Activated naive CD8-positive, alpha-beta T cell treated with anti-CD3 and anti-CD28 coated beads, Interleukin-2, amount 50 U/mL, for 24 hours (primary cell): ENCODE measurements at places on chromosomes 5 and 9.
A peak's percentile ranks its signal among the peaks of the same experiment; 100 is the strongest.

- H3K27ac ChIP-seq: no peak overlapping the region
- no peaks in the 10 kb centered on the region for H3K36me3 ChIP-seq
- H3K4me3 ChIP-seq: no peak overlapping the region
- H3K4me1 ChIP-seq: peaks cover 3% of the 10 kb centered on the region
Measured at GRCh38 chr9:138022756-138023393, 145.3 kb downstream of the CACNA1B start.

DNA sequence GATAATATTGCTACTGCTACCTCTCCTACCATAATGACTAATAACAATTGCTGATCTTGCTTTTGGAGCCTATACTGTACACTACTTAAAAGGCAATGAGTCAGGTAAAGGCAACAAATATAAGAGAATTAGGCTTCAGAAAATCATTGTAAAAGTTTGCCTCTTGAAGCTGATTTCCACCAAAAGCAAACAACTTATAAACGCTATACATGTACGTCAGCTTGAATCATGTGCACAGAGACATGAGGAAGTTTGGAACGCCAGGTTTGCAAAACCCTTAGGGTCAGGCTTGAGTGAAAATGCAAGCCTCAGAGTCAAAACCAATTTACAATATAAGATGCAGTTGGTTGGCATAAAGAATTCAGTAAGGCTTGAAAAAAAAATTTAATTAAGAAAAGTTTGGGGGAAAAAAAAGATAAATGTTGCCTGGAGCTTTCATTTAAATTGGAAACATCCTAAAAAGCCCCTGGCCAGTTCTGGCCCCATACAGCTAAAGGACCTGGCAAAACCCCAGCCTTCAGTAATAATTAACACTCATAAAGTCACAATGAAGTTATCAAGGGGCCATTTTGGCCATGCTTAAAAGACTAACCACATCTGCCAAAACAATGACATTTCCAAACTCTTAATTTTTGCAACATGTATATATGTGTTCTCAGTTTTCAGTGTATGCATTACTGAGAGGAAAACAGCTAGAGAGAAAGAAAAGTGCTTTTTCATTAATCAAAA is 181.0 kb upstream of the NFIL3 start:
- no peaks in the 10 kb centered on the region for H3K4me1 ChIP-seq
- no peak for DNase-seq
- no peak overlapping the region for H3K27ac ChIP-seq
- no peaks in the 10 kb centered on the region for H3K36me3 ChIP-seq
- peaks cover 30% of the 10 kb centered on the region for H3K27me3 ChIP-seq
- no peak overlapping the region for H3K4me3 ChIP-seq

DNA sequence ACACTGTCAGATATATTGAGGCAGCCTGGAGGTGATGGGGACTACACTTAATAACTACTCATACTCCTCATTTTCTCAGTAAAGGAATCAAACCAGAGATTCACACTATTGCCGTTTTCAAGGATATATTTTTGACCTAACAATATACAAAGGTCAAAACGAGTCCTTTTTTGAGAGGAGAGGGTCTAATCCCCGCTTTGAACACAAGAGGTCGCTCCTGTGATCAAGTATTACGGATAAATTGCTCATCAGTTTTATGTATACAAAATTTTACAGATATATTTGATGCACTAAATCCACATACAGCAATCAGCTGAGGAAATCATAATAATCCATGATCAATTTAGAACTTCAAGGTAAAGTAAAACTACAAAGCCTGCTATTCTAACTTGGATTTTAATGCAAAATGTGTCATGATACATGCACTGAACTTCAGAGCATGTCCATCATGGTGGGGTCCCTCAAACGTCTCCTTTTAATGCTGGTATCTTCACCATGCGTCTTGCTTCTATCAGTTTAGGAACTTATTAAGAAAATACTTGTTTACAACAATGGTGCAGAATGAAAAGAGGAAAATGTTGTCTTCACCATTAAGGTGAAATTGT is 2.5 kb upstream of the ISL1 start:
- peaks cover 6% of the 10 kb centered on the region for H3K4me1 ChIP-seq
- H3K36me3 ChIP-seq: no peaks in the 10 kb centered on the region

GRCh38 chr5:159021901-159022556 is 77.7 kb downstream of the EBF1 start:
- H3K4me3 ChIP-seq: no peak overlapping the region
- H3K4me1 ChIP-seq: peaks cover 8% of the 10 kb centered on the region

DNA sequence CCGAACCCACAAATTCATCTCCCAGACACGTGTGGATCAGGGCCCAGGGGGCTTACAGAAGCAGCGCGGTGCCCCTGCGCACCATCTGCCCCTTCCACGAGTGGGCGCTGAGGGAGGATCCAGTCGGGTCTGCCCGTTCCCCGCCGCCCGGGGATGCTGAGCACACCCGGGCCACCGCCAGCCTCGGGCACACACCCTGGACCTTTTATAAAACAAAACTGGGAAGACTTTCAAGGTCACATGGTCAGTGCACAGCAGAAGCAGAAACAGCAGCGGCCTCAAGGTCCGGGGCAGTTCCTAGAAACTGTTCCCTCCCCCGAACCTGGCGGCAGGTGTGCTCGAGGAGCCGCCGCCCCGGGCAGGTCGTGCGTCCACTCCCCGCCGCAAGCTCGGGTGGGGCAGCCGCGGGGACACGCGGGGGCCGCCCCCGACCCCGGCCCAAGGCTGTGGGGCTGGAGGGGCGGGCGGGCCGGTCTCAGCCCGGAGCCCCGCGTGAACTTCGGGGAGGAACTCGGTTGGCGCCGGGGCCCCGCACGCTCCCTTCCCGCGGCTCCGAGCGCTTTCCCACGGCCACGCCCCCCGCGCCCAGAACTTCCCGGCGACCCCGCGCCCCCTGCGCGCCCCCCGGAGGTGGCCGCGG is 633 bp upstream of the PPP1R26 start:
- H3K4me1 ChIP-seq: peaks cover 4% of the 10 kb centered on the region
- no peaks in the 10 kb centered on the region for H3K36me3 ChIP-seq
- no peak overlapping the region for H3K27ac ChIP-seq
- peak overlapping the region; percentile 76 for H3K4me3 ChIP-seq
- peaks cover 53% of the 10 kb centered on the region for H3K27me3 ChIP-seq
- DNase-seq: no peak

GRCh38 chr9:129575818-129576217 is 45.1 kb downstream of the C9orf50 start:
- no peak overlapping the region for H3K4me3 ChIP-seq
- peaks cover 21% of the 10 kb centered on the region for H3K4me1 ChIP-seq
- H3K36me3 ChIP-seq: no peaks in the 10 kb centered on the region
- H3K27ac ChIP-seq: no peak overlapping the region
- peaks cover 6% of the 10 kb centered on the region for H3K27me3 ChIP-seq

GRCh38 chr5:40134883-40135520 is 544.7 kb upstream of the PTGER4 start:
- no peak for DNase-seq
- no peaks in the 10 kb centered on the region for H3K4me1 ChIP-seq
- no peak overlapping the region for H3K4me3 ChIP-seq
- H3K27me3 ChIP-seq: peaks cover 5% of the 10 kb centered on the region
- H3K27ac ChIP-seq: no peak overlapping the region

DNA sequence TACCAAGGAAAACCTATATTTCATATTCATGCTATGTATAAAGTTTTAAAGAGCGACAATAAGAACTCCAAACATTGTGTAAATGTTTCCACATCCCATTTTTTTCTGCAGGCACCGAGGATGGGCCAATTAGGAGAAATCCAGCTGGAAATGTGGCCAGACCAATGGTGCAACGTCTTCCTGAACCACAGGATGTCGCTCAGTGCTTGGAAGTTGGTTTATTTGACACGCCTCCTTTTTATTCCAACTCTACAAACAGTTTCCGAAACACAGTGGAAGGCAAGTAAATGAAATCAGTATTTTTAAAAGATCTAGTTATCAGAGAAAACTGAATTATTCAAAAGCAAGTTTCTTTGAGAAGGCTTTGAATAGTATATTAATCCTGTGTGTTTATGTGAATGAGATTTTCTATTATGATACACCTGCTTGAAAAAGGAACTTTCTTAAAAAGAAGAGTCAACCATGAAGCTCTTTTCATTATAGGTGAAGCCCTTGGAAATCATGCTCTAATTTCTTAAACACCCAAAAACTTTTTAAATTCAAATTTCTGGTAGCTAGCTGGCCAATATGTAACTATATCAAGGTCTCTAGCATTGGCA is 9.1 kb downstream of the TYRP1 start:
- H3K36me3 ChIP-seq: no peaks in the 10 kb centered on the region
- H3K4me1 ChIP-seq: no peaks in the 10 kb centered on the region
- DNase-seq: no peak
- no peak overlapping the region for H3K27ac ChIP-seq
- H3K4me3 ChIP-seq: no peak overlapping the region
- no peaks in the 10 kb centered on the region for H3K27me3 ChIP-seq

- DNase-seq: peak; percentile 77
- H3K4me1 ChIP-seq: peaks cover 12% of the 10 kb centered on the region
- H3K36me3 ChIP-seq: peaks cover under 1% of the 10 kb centered on the region
- H3K27ac ChIP-seq: no peak overlapping the region
- H3K4me3 ChIP-seq: peak overlapping the region; percentile 61
Measured at GRCh38 chr5:77076961-77077828, 9.9 kb downstream of the ZBED3 start.

GRCh38 chr9:14309403-14309802 is 4.5 kb downstream of the NFIB start:
- H3K27ac ChIP-seq: no peak overlapping the region
- DNase-seq: no peak
- H3K27me3 ChIP-seq: peaks cover 49% of the 10 kb centered on the region
- peaks cover 13% of the 10 kb centered on the region for H3K4me1 ChIP-seq
- H3K4me3 ChIP-seq: no peak overlapping the region

DNA sequence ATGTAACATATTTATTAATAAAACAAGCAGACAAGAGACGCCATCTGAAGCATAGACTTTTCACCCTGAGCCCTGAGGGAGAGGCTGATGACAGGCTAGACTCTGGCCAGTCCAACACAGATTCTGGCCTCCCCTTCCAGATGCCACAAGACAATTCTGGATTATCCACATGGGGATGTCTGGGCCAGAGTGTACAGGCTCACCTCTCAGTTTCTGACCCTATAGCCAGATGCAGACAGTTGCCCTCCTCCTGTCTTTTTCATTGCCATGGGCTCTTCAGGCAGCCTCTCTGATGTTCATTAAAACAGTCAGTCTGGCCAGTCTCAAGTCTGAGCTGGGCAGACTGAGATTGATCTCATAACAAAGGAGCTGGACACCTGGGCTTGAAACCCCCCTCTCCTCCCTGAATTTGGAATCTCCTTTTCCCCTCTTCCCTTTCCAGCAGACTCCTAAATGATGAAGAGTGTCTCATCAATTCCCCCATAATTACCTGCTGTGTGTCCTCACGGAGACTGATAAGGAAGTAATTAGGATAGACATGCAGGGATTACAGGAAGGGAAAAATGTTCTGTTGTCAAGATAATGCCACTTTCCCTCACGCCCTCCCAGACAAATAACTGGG is 89.6 kb downstream of the ASTN2 start:
- H3K4me1 ChIP-seq: no peaks in the 10 kb centered on the region
- H3K4me3 ChIP-seq: no peak overlapping the region
- no peak for DNase-seq
- H3K27me3 ChIP-seq: peaks cover 2% of the 10 kb centered on the region

GRCh38 chr9:109124121-109124520 is 4.4 kb upstream of the TMEM245 start:
- no peak for DNase-seq
- no peak overlapping the region for H3K4me3 ChIP-seq
- H3K27ac ChIP-seq: no peak overlapping the region
- H3K4me1 ChIP-seq: peaks cover 11% of the 10 kb centered on the region
- no peaks in the 10 kb centered on the region for H3K36me3 ChIP-seq
- no peaks in the 10 kb centered on the region for H3K27me3 ChIP-seq

GRCh38 chr9:100084734-100085133 is 14.1 kb downstream of the ERP44 start:
- H3K27me3 ChIP-seq: no peaks in the 10 kb centered on the region
- DNase-seq: no peak
- peaks cover 81% of the 10 kb centered on the region for H3K4me1 ChIP-seq

- no peak overlapping the region for H3K4me3 ChIP-seq
- H3K27ac ChIP-seq: no peak overlapping the region
- H3K36me3 ChIP-seq: peaks cover 4% of the 10 kb centered on the region
- H3K27me3 ChIP-seq: no peaks in the 10 kb centered on the region
Measured at GRCh38 chr9:95090871-95091577, 226.5 kb downstream of the FANCC start.

DNA sequence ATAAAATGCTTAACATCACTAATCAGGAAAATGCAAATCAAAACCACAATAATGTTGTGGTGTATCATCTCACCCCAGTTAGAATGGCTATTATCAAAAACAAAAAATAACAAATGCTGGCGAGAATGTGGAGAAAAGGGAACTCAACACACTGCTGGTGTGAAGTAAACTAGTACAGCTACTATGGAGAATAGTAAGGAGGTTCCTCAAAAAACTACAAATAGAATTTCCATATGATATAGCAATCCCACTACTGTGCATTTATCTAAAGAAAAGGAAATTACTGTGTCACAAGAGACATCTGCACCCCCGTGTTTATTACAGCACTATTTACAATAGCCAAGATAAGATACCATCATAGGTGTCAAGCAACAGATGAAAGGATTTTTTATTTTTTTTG is 214.5 kb upstream of the RASA1 start:
- no peaks in the 10 kb centered on the region for H3K27me3 ChIP-seq
- no peaks in the 10 kb centered on the region for H3K4me1 ChIP-seq
- no peak for DNase-seq
- no peak overlapping the region for H3K27ac ChIP-seq
- H3K36me3 ChIP-seq: peaks cover 6% of the 10 kb centered on the region

DNA sequence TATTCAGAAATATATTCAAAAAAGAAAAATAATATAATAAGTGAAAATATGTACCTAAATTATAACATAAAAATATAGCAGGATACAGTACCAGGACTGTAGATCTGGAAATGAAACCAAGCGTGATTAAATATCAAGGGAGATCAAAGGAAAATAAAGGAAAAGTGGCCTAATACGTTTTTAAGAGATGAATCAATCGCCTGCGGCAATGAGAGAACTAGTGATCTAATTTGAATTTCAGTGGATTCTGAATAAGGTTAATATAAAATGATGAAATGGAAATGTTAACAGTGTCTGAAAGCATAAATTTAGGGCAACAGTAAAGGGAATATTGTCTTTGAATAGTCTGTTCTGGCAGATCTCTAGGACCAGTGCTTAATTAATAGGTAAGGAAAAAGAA is 1761.9 kb upstream of the ACO1 start:
- no peaks in the 10 kb centered on the region for H3K36me3 ChIP-seq
- DNase-seq: no peak
- H3K27me3 ChIP-seq: no peaks in the 10 kb centered on the region
- no peaks in the 10 kb centered on the region for H3K4me1 ChIP-seq
- no peak overlapping the region for H3K4me3 ChIP-seq
- H3K27ac ChIP-seq: no peak overlapping the region

- no peak overlapping the region for H3K27ac ChIP-seq
- no peaks in the 10 kb centered on the region for H3K36me3 ChIP-seq
- H3K4me1 ChIP-seq: peaks cover 6% of the 10 kb centered on the region
- peaks cover 3% of the 10 kb centered on the region for H3K27me3 ChIP-seq
Measured at GRCh38 chr9:136577941-136578625, 32.2 kb upstream of the NOTCH1 start.

GRCh38 chr9:38141746-38142591 is 72.9 kb upstream of the SHB start:
- no peaks in the 10 kb centered on the region for H3K36me3 ChIP-seq
- H3K27ac ChIP-seq: no peak overlapping the region
- peaks cover 29% of the 10 kb centered on the region for H3K27me3 ChIP-seq
- DNase-seq: no peak
- H3K4me1 ChIP-seq: no peaks in the 10 kb centered on the region

GRCh38 chr5:113052041-113052795 is 75.6 kb downstream of the DCP2 start:
- no peak overlapping the region for H3K27ac ChIP-seq
- peaks cover 5% of the 10 kb centered on the region for H3K4me1 ChIP-seq
- DNase-seq: no peak
- no peaks in the 10 kb centered on the region for H3K27me3 ChIP-seq
- no peak overlapping the region for H3K4me3 ChIP-seq
